Cardiac muscle cell (in vitro differentiated cells and primary cell): ENCODE measurements at places on chromosomes 13 and 19. TPM values are rescaled to one million over a fixed set of nuclear protein-coding genes. Genes with fewer than 3 reads are reported as not detected.

The XAB2 gene
- 27.5 and 37.1 TPM in 2 replicates for polyA plus RNA-seq

The CLDN10 gene
- 0.16 and 2.1 TPM in 2 replicates for polyA plus RNA-seq

The PLIN4 gene
- 0.54 and 0.81 TPM in 2 replicates for polyA plus RNA-seq

The CEACAM20 gene
- polyA plus RNA-seq: not detected in 2 replicates

The ZNF837 gene
- 7.6 and 8.9 TPM in 2 replicates for polyA plus RNA-seq

The CALR gene
- 338 and 856 TPM in 2 replicates for polyA plus RNA-seq

The AMH gene
- polyA plus RNA-seq: 23.2 and 71.4 TPM in 2 replicates

The UGGT2 gene
- polyA plus RNA-seq: 23.3 and 27.9 TPM in 2 replicates

The NLRP11 gene
- not detected in 2 replicates for polyA plus RNA-seq

The PSG11 gene
- not detected in 2 replicates for polyA plus RNA-seq

The ELSPBP1 gene
- polyA plus RNA-seq: not detected in 2 replicates

The WDR88 gene
- polyA plus RNA-seq: 0.78 and 0.79 TPM in 2 replicates

The EFNA2 gene
- 0.34 and 0.44 TPM in 2 replicates for polyA plus RNA-seq

The ZNF382 gene
- polyA plus RNA-seq: 14.5 and 30.3 TPM in 2 replicates

The TMEM38A gene
- polyA plus RNA-seq: 33.4 and 41.1 TPM in 2 replicates

The IFI30 gene
- 1.0 TPM in 1 of 2 replicates, not detected in the other for polyA plus RNA-seq

The MYCBP2 gene
- 18.7 and 19.8 TPM in 2 replicates for polyA plus RNA-seq

The OR7D2 gene
- polyA plus RNA-seq: 1.6 TPM in 1 of 2 replicates, not detected in the other

The LILRB5 gene
- polyA plus RNA-seq: 0.04 TPM in 1 of 2 replicates, not detected in the other

The ACER1 gene
- polyA plus RNA-seq: not detected in 2 replicates

The BST2 gene
- 91.8 and 184 TPM in 2 replicates for polyA plus RNA-seq

The ELANE gene
- not detected in 2 replicates for polyA plus RNA-seq

The KATNAL1 gene
- polyA plus RNA-seq: 6.0 and 10.5 TPM in 2 replicates

The FOXA3 gene
- polyA plus RNA-seq: 1.3 and 1.9 TPM in 2 replicates

The FGF9 gene
- polyA plus RNA-seq: 12.6 and 18.4 TPM in 2 replicates

The CRX gene
- polyA plus RNA-seq: 0.04 and 0.06 TPM in 2 replicates

The BBC3 gene
- polyA plus RNA-seq: 12.9 and 19.2 TPM in 2 replicates

The ZNF628 gene
- 0.95 and 0.96 TPM in 2 replicates for polyA plus RNA-seq

The KLF1 gene
- polyA plus RNA-seq: 1.3 and 1.4 TPM in 2 replicates

The PPM1N gene
- polyA plus RNA-seq: 1.2 and 4.0 TPM in 2 replicates

The ZNF534 gene
- polyA plus RNA-seq: 1.6 and 2.0 TPM in 2 replicates

The ANKLE1 gene
- polyA plus RNA-seq: 1.1 and 3.3 TPM in 2 replicates

The PDX1 gene
- not detected in 2 replicates for polyA plus RNA-seq

The NXNL1 gene
- 0.16 TPM in 1 of 2 replicates, not detected in the other for polyA plus RNA-seq

The DACH1 gene
- 2.9 and 3.5 TPM in 2 replicates for polyA plus RNA-seq

The KLC3 gene
- polyA plus RNA-seq: 1.8 and 3.7 TPM in 2 replicates

The ZNF888 gene
- polyA plus RNA-seq: 1.1 and 2.0 TPM in 2 replicates

The LILRA1 gene
- polyA plus RNA-seq: not detected in 2 replicates

The SPRED3 gene
- polyA plus RNA-seq: 1.2 and 1.3 TPM in 2 replicates

The MYH14 gene
- polyA plus RNA-seq: 0.32 and 3.0 TPM in 2 replicates

The LIM2 gene
- polyA plus RNA-seq: not detected in 2 replicates

The DGKH gene
- 2.0 and 3.2 TPM in 2 replicates for polyA plus RNA-seq

The ZNF878 gene
- 1.0 TPM in 1 of 2 replicates, not detected in the other for polyA plus RNA-seq

The TTYH1 gene
- polyA plus RNA-seq: 1.1 TPM in 2 replicates
